Frontal cortex (tissue), 4 donors: ENCODE measurements at places on chromosomes 5 and 9. TPM values are rescaled to one million over a fixed set of nuclear protein-coding genes. Genes with fewer than 3 reads are reported as not detected.

Gene C1QTNF3
- 12.6 TPM for total RNA-seq

Gene ANKRD34B
- total RNA-seq: 0.41 TPM

Gene ZDHHC11
- 5.7 TPM for total RNA-seq

Gene GRIN3A
- total RNA-seq: 9.4 TPM

Gene CSF2
- total RNA-seq: not detected

Gene GPRIN1
- total RNA-seq: 101 TPM

Gene OR1L6
- total RNA-seq: not detected
